ENCODE measurements at places on chromosomes 6 and 20.

GRCh38 chr6:52498538-52499017 lies 78.3 kb downstream of the TRAM2 start:
- no peak for DNase-seq

- DNase-seq = no peak
These were observed 12.9 kb upstream of the GFOD1 start for GRCh38 chr6:13500264-13500663.

DNA sequence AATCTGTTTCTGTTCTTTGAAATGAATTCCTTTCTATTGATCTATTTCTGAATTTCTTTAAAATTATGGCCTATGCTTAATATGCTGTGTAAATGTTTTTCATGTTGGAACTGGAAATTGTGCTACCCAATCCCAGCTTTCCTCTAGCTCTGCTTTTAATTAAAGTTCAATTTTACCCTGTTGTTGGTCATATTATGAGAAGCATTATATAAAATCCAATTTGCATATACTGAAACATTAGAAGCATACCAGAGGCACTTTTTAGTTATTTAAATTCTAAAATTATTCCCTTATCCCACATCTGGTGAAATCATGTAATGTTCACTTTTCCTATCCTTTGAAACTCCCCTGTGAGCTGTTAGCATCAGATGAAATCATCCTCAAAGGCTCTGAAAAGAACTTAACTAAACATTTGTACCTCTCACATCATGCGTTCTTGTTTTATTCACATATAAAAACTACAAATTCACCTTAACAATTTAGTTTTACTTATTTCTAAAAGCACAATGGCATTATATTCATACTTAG lies 160.6 kb upstream of the COL21A1 start:
- DNase-seq = no peak

DNA sequence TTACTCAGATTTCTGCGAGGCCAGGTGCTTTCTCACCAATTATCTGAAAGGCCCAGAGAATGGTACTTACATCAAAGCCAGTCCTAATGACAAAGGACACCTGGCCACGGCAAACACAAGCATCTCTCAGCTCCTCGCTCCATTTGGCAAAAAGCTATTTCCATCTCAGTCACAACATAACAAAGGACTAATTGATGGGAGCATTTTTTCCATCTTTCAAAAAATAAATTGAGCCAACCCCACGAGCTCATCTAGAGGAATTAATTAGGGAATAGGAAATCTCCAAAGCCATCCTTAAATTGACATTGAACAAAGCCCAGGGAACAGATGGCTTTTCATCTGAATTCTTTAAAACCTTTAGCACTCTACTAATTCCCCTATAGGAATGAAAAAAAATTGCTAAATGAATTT lies 236.7 kb downstream of the HAO1 start:
- DNase-seq = no peak

DNA sequence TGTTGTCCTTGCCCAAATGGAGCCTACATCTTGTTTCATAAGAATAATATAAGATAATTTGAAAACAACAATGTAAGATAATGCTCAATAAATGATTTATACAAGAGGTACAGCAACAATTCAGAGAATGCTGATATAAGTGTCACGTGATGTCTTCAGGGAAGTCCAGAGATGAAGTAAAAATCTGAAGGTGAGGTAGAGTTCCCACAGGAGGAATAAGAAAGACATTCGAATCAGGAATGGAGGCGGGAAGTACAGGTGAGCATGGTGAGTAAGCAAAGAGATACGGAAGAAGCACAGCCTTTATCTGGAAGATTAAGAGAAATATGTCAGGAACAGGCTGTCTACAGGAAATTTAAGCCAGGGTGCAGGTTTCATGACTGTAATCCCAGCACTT lies 165.9 kb upstream of the MARCKS start:
- no peak for DNase-seq

DNA sequence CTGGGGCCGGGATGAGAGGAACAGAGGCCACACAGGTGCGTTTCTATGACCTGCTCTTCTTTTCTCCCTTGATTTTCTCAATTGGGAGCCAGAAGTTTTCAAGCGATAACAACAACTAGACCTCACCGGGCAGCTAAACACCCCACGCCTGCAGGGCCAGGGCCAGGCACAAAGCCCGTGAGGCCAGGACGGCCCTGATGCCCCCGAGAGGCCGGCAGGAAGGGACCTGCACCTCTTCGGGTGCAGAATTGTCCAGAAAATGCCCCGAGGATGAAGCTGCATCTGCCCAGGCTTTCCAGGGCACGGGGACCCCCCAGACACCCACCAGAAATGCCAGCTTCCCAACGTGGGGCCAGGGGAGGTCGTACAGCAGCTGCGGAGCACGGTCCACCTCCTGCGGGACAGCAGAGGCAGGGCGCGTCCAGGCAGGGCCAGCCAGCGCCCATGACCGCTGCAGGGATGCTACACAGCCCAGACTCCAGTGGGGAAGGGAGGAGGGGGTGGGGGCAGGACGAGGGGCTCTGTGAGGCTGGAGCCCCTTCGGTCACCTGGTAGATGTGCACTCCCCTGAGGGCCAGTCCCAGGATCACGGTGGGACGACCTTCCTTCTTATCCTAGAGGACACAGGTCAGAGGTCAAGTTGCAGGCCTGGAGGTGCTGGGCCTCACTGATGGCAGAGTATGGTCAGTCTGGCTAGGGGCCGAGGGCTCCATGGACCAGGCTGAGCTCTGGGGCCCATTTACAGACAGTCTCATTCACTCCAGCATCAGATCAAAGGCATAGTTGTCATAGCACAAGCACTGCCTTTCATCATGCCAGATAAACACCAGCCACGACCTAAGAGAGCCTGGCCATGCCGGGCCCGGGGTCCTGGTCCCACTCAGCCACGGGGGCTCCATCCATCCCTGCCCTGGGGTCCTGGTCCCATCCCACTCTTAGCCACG lies 16.4 kb downstream of the FRMD1 start:
- no peak for DNase-seq
